Stimulated activated CD4-positive, alpha-beta T cell treated with anti-CD3 and anti-CD28 coated beads, Interleukin-4, amount 100 ng/mL, for 1 hour (primary cell): ENCODE measurements at places on chromosomes 12 and 14.

- DNase-seq = no peak
Measured at GRCh38 chr12:2017546-2018337, 13.5 kb upstream of the DCP1B start.

DNA sequence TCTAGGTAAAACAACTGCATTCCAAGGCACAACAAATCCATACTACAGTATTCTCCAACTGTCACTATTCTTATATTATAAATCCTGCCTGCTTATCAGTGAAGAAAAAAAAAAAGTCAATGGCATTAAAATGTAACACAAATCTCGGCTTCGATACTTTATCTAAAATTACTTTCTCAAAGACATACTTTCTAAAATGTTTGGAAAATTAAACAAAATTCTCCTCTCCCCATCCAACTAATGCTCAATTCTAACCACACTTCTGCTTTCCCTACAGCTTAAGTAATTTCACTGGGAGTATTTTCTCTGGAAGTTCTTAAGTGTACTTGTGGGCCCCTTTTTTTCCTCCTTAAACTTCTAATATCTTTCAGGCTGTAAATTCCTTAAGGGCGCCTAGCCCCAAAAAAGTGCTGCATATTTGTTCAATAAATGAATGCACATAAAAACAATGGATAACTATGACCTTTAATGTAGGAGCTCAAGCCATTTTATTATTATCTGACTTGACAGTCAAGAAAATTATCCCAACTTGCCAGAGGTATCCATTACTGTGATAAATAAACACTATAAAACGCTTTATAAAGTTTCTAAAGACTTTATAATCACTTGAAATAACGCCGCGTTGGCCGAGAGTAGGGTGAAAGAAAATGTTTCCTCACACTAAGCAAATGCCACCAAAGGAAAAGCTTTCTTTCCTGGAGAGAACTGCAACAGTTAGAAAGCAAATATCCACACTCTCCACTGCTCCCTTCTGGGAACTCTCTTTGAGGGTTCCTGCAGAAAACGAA, 977 bp downstream of the HEATR5A start:
- no peak for DNase-seq

DNA sequence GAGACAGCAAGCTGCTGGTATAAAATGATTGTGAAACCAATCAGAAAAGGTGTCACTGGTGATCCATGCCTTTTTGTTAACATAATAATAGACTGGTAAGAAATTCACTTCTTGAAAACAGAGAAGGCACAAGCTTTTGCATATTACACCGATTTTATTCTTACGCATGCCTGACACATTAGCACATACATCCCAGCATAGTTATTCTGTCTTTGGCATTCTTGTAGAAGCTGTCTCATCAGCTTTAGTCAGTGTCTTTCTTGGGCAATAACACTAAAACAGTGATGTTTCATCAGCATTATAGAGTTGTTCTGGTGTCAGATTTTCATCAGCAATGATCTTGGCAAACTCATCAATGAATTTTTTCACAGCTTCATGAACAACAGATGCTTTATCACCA, 283.4 kb upstream of the TMTC1 start:
- DNase-seq = no peak

DNA sequence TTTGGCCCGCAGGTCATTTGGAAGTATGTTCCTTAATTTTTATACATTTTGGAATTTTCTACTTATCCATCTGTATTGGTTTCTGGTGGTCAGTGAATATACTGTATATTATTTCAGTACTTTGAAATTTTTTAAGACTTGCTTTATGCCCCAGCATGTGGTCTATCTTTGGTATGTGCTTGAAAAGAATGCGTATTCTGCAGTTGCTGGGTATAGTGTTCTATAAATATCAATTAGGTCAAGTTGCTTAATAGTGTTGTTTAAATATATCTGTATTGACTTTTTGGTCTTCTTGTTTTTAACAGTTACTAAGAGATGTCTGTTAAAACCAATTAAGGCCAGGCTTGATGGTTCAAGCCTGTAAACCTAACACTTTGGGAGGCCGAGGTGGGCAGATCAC, 21.7 kb upstream of the SIX1 start:
- no peak for DNase-seq

DNA sequence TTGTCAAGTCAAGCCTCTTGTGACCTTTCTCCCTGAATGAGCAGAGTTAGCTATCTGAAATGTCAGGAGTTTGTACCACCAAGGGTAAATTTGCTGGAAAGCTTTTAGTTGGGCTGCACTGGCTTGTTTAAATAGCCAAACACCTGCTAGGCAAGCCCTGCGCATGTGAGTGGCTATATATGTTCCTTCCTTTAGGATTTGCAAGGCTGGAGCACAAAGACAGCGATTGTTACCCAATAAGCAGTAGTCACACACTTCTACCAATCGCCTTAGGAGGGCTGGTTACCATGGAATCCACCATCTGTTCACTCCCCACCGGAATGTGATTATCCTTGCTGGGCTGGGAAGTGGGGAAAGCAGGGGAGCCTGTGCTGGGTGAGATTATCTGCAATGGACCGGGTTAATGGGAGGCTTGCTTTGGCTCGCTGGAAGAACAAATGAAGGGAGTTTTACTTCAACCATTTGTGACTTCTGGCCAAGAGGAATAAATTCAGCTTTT, 102.5 kb downstream of the FGD4 start:
- DNase-seq = no peak

DNA sequence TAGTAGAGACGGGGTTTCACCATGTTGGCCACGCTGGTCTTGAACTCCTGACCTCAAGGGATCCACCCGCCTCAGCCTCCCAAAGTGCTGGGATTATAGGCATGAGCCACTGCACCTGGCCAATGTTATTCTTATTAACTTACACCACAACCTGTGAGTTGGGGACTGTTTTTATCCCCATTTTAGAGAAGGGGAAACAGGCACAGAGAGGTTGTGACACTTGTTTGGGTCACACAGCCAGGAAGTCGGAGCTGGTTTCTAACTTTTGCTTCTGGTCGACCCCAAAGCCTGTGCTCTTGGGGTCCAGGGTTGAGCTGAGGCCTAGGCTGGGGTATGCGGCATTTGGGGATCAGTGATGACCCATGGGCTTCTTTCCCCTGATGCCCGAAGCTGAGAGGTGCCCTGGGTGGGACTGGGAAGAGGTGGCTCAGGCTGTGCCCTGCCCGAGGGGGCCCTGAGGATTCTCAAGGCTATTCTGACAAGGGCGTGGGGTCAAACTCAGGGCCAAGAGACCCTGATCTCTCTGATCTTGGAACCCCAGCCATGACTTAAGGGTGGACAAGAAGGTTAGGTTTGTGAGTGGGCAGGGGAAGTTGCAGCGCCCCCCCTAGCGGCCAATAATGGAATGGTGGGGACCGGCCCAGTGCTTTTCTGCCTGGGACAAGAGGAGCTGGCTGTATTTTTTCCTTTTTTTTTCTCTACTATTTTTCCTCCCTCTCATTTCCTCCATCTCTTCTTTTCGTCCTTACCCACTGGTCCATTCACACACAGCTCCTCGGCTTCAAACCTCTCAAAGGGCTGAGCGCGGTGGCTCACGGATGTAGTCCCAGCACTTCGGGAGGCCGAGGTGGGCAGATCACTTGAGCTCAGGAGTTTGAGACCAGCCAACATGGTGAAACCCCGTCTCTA, 3.0 kb downstream of the SDSL start:
- DNase-seq = peak; percentile 55

GRCh38 chr14:71135496-71135895, 228.2 kb downstream of the PCNX1 start:
- no peak for DNase-seq

- peak; percentile 83 for DNase-seq
Measured at GRCh38 chr14:76904740-76905569, 78.7 kb downstream of the LRRC74A start.

DNA sequence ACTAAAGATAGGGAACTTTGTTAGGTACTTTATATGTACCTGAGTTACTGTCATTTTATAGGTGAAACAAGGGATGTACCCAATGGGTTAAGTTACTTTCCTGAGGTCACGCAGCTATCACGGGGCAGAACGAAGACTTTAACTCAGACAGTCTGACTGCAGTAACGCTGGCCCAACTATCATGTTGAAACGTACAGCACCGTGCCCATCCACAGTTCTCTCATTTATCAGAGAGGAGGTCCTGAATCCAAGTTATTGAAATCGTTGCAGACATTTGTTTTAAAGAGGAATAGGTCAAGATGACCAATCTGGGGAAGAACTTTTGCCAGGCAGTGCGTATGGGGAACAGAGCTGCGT, 587 bp upstream of the C12orf75 start:
- no peak for DNase-seq

GRCh38 chr14:57796556-57796955, 69.3 kb downstream of the SLC35F4 start:
- no peak for DNase-seq

- DNase-seq = no peak
Measured at GRCh38 chr14:91872517-91873470, 5.5 kb upstream of the TC2N start.
